ENCODE measurements at places on chromosomes 5 and 9.

GRCh38 chr9:97753975-97754374 is 56.8 kb upstream of the XPA start:
- no peak for DNase-seq

DNA sequence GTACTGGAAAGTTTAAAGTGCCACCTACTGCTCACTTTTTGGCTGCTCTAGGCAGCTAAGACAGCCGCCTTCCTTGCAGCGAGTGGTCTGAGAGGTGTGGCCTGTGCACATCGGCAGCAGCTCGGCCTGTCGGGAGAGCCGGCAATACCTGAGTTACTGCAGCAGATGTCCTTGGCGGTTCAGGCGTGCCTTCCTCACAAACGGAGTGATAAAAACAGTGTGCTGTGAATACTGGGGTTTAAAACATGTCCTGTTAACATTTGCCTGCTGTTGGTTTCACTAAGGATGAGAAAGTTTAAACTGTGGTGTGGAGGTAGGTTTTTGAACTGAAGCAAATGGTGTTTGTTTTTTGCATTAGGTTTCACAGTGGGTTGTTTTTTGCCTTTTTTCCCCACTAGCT is 12.9 kb downstream of the TRAF2 start:
- DNase-seq, result no peak

GRCh38 chr5:1831257-1831656 is 30.1 kb downstream of the NDUFS6 start:
- no peak for DNase-seq

GRCh38 chr9:115439641-115440040 is 321.7 kb upstream of the TNC start:
- DNase-seq, result no peak

- no peak for DNase-seq
Observed at GRCh38 chr5:153998010-153998409, 40.7 kb downstream of the FAM114A2 start.

DNA sequence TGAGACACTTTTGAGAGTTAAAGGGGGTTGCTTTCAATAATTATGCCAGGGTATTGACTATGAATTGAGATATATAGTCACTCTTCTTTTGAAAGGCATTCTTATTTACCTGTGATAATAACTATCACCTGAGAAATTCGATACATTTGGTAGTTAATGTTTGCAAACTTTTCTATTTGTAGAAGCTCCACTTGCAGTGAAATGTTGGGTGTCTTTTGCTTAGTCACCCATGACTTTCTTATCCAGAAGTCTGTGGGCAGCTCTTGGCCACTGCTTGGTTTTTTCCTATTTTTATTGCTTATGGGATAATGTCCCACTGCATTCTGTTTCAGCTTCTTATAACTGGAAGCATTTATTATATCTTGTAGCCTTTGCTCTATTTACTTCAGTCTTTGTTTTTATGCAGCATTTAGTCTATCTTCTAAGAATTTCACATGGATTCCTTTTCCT is 3.9 kb downstream of the MACIR start:
- no peak for DNase-seq

- DNase-seq, result no peak
Observed at GRCh38 chr5:16034319-16035001, 145.1 kb downstream of the MARCHF11 start.

- DNase-seq, result no peak
Observed at GRCh38 chr9:90124961-90125360, 517.7 kb downstream of the DIRAS2 start.

DNA sequence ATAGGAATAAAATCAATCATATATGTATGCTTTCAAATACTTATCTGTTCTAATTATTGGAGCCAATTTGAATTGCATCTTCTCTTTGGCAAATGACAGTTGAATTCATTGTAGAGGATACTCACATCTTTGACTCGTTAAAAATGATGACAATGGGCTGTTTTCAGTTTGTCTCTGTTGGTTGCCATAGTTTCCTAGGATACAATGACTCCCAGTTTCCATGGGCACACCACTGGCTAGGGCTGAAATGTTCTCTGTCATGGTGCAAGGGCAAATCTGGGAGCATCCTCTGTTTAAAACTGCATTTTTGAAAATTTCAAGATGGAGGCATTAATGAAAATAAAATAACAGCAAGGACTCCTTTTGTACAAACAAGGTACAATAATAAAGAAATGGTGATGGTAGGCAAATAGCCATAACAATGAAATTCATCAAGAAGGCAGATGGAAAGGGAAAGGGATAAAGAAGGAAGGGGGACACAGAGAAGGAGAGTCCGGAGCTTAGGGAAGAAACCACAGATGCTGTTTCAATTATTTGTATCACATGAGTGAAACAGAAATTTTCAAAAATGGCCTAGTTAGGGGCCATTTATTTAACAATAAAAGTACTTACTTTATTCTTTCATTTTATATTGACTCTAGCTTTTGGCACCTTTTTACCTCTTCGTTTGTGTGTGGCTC is 378.8 kb upstream of the SEMA6A start:
- no peak for DNase-seq

- DNase-seq, result no peak
Observed at GRCh38 chr5:65577141-65577540, 14.0 kb downstream of the PPWD1 start.

GRCh38 chr9:31573561-31573960 is 810.9 kb upstream of the ACO1 start:
- DNase-seq, result no peak

- DNase-seq, result peak; percentile 63
Observed at GRCh38 chr9:135971892-135972291, 10.7 kb upstream of the UBAC1 start.

GRCh38 chr9:22217254-22217653 is 208.1 kb upstream of the CDKN2B start:
- no peak for DNase-seq

DNA sequence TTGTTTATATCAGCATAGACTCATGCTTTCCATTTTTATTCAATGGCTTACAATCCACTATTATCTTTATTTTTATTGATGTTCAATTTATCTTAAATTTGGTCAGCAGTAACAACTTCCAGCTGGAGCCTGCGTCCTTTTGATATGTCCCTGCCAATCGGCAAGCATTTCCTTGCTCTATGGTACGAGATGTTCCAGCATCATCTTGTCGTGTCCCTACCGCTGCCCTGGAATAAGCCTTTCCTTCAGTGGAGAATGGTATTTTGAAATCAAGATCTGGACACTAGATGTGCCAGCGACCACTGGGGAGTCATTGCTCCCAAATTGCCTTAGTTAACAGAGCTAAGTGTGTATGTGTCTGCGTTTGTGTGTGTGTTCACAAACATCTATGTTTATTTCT is 151.6 kb upstream of the RGMB start:
- no peak for DNase-seq

DNA sequence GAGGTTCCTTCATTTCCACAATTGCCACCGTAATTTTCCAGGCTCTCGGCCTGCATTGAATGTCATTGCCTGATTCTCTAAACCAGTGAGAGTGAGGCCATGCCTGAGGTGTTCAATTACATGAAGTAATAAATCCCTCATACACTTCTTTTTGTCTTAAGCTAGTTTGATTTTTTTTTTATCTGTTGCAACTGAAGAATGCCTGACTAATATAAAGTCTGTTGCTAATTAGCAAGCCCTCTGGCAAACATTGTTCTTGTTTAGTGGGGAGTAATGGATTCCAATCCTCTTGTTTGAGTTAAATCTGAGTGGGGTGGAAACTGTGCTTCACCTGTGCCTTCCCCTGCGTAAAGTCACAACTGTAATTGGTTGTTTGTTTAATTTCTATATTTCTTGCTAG is 338.1 kb upstream of the ATP10B start:
- DNase-seq, result no peak

- no peak for DNase-seq
Observed at GRCh38 chr9:100486479-100487176, 13.7 kb downstream of the TMEFF1 start.

DNA sequence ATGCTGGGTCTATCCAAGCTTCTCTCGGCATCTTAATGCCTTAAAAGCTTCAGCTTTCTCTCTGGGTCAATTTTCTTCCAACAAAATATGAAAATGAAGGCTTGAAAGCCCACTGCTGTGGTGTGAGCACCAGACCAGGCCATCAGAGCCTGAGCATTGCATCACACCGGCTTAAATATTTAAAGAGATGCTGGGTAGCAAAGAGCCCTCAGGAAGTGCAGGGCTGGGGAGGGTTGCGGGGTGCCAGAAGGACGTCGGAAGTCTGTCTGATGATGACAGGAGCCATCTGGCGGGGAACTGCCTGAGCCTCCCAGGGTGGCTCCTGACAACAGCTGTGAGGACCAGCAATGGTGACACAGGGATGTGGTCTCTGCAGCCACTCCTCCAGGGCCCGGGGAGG is 185.5 kb downstream of the OLFM1 start:
- no peak for DNase-seq

- DNase-seq, result no peak
Observed at GRCh38 chr5:149162401-149163084, 21.2 kb downstream of the ABLIM3 start.

DNA sequence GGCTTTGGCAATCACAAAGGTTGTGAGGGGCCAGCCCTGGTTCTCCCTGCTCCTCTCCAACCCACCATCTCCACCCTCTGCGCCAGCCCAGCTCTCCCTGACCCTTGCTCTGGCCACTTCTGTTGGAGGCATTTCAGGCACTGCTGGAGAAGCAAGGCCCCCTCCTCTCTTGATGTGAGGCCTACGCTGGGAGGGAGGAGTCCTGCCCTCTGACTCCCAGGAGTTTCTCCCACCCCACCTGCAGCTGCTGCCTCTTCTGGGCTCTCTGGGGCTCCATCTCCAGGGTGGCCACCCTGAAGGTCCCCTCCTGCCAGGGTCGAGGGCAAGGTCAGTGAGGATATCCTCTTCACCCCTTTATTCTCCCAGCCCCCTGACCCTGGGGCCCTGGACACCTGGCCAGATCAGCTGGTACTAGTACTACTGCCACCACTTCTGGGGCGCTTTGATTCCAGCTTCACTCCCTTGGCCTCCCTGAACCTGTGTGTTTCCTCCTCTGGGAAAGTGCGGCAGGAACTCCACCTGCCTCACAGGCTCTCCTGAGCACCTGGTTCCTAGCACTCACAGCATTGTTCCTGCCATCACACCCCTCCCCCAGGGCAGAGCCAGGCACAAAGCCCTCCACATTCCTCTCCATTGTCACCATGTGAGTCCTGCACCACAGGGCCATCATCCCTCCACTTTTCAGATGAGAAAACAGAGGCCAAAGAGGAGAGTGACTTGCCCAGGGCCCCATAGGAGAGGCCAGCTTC is 23.8 kb upstream of the TDRD7 start:
- DNase-seq, result no peak

DNA sequence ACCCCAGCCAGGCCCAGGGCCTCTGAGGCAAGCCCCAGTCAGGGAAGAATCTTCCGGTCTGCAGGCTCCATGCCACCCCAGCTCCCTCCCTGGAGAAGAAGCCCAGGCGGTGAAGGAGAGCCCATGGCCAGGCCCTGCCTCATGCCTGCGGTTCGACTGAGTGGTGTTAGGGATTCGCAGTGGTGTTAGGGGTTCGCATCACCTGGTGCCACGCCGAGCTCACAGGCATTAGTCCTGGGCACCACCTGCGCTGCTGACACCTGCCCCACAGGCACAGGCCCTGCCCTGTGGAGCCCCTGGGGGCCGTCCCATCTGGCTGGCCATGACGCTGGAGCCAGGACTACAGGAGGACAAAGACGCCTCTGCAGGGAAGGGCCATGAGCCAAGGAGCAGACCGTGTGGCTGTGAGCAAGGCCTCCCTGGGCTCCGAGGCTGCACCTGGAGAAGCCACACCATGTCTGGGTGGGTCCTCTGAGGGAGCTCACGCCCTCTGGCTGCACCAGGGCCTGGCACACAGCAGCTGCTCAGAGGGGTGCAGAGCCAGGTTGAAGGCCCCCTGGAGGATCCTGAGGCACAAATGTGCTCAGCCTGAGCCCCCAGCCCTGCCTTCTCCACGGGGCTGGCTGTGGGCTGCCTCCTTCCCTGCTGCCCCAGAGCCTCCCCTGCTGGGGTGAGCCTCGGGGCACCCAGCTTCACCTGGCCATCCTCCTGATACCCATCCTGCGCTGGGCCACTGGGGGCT is 27.6 kb upstream of the RNF130 start:
- DNase-seq, result no peak

GRCh38 chr5:80698369-80698768 is 43.6 kb upstream of the DHFR start:
- no peak for DNase-seq

DNA sequence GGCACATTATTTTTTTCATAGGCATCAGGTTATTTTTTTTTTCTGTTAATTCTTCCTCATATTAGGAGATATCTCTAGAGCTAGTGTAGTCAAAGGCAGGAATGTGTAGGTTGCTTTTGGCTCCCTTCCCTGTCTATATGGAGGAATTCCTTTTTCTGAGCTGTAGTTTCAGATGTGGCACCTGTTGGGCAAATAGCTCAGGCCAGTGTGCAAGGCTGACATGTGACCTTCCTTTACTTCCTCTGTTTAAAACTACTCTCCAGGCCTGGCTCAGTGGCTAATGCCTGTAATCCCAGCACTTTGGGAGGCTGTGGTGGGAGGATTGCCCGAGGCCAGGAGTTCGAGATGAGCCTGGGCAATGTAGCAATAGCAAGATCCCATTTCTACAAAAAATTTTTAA is 40.5 kb upstream of the KIAA1958 start:
- DNase-seq, result no peak

DNA sequence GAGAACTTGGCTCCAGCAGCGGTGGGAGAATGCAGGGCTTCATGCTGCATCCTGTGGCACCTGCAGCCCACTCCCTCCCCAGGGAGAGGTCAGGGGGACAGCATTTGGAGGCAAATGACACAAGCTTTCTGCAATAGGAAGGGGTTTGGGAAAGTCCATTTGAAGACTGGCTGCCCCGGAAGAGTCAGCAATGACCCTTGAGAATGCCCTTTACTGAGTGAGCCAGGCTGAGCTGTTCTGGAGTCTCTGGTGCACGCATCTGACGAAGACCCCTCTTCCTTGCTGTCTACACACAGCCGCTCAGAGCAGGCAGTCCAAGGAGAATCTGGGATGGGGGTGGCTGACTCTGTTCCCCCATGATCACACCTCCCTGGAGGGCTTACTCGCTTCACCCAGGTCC is 5.5 kb upstream of the NXNL2 start:
- no peak for DNase-seq

- no peak for DNase-seq
Observed at GRCh38 chr9:130780865-130781504, 54.1 kb upstream of the ABL1 start.

DNA sequence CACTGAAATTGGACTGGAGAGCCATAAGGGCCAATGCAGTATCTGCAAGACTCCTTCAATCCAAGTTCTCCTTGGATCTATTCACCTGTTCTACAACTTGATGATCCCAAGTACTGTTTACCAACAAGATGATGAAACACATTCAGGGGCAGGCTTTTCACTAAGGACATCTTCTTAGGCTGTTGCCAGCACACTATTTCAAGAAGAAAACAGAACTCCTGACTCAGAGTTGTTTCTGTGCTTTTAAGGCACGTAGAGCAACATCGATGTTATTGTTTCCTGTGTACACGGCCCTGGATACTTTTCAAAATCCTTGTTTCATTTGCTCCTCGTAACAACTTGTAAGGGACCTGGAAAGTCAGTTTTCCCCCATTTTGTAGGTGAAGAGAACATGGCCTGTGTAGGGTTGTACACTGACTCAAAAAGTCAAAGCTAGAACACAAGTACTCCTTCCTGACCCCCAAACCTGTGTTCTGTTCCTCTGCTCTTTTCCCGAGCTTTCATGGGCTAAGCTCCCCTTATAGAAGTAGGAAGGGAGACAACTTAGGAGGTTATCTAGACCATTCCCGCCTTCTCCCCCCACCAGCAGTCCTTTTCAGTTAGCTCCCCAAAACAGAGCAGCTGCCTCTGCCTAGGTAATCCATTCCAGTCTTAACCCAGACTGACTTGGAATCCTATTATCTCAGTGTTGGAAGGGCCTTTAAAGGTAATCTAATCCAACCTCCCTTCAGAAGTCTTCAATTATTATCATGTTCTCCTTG is 5.2 kb upstream of the MGAT1 start:
- DNase-seq, result no peak
